ENCODE measurements at places on chromosomes 7 and 10.

DNA sequence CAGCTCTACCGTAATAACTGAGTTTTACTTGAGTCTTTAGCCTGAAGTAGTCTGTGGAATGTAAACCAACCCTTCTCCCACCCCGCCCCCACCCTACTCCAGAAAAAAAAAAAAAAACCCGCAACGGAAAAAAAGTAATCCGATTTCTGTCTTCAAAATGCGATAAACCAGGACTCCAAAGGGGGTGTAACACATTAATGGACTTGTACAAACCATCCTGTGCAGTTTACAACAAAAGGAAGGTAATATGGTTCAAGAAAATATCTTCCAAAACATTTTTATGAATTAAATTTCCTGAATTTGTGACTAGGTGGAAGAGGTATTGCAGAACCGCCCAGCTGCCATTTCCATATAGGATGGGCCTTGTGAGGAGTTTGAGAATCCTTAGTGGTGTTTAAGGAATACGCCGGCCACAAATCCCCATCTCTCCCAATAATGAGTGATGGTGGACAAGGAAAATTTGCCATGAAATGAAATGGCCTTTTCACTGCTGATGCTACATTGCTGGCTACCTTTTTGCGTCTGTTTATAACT lies 10.6 kb downstream of the SKIDA1 start:
- H3K27ac ChIP-seq = no peak overlapping the region
- H3K27me3 ChIP-seq = peaks cover 5% of the 10 kb centered on the region
- peak overlapping the region; percentile 57 for H3K4me3 ChIP-seq
- no peaks in the 10 kb centered on the region for H3K36me3 ChIP-seq
- no peak for DNase-seq
- no peaks in the 10 kb centered on the region for H3K4me1 ChIP-seq

DNA sequence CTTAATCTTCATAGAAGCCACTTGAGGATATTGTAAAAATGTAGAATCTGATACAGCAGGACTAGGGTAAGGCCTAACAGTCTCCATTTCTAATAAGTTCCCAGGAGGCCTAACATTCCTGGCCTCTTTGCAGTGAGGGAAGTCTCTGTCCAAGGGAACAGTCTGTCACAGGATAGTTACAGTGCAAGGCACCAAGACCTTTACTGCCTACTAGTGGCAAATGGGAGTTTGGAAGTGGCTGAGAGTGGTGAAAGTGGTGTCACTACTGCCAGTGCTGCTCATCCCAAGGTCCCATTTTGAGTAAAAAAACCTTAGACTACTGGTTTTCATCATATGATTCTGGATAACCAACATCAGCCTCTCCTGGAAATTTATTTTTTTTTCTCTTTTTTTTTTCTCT lies 619.5 kb upstream of the SEMA3D start:
- peak; percentile 11 for DNase-seq
- no peak overlapping the region for H3K4me3 ChIP-seq
- H3K4me1 ChIP-seq = no peaks in the 10 kb centered on the region
- H3K27ac ChIP-seq = no peak overlapping the region
- no peaks in the 10 kb centered on the region for H3K27me3 ChIP-seq

GRCh38 chr7:25259487-25260243 lies 31.4 kb upstream of the NPVF start:
- no peak overlapping the region for H3K4me3 ChIP-seq
- no peaks in the 10 kb centered on the region for H3K36me3 ChIP-seq
- H3K4me1 ChIP-seq = no peaks in the 10 kb centered on the region
- no peak overlapping the region for H3K27ac ChIP-seq
- peak; percentile 55 for DNase-seq
- H3K27me3 ChIP-seq = no peaks in the 10 kb centered on the region

GRCh38 chr10:33453081-33454025 lies 118.9 kb upstream of the NRP1 start:
- H3K36me3 ChIP-seq = no peaks in the 10 kb centered on the region
- no peak overlapping the region for H3K4me3 ChIP-seq
- H3K27me3 ChIP-seq = no peaks in the 10 kb centered on the region

GRCh38 chr10:15211464-15211979 lies 43.0 kb upstream of the NMT2 start:
- no peak overlapping the region for H3K4me3 ChIP-seq
- H3K4me1 ChIP-seq = no peaks in the 10 kb centered on the region
- no peaks in the 10 kb centered on the region for H3K36me3 ChIP-seq

GRCh38 chr10:3935933-3936359 lies 150.9 kb upstream of the KLF6 start:
- H3K27me3 ChIP-seq = no peaks in the 10 kb centered on the region
- DNase-seq = no peak
- no peak overlapping the region for H3K4me3 ChIP-seq
- H3K27ac ChIP-seq = no peak overlapping the region
- H3K36me3 ChIP-seq = no peaks in the 10 kb centered on the region

Data from iPS DF 6.9 (cell line).